ENCODE measurements at places on chromosomes 3 and 15. TPM values are rescaled to one million over a fixed set of nuclear protein-coding genes. Genes with fewer than 3 reads are reported as not detected.

The RARRES1 gene
- total RNA-seq: not detected

The ADCY5 gene
- total RNA-seq: not detected

The APOD gene
- 0.54 TPM for total RNA-seq

The IL20RB gene
- total RNA-seq: 1.9 TPM

The CFAP44 gene
- total RNA-seq: 0.71 TPM

The TWF2 gene
- total RNA-seq: 139 TPM

The RLBP1 gene
- not detected for total RNA-seq

The ELP6 gene
- total RNA-seq: 43.4 TPM

The TRNT1 gene
- 51.6 TPM for total RNA-seq

The PLCB2 gene
- 91.5 TPM for total RNA-seq

The HGD gene
- total RNA-seq: 0.62 TPM

The TM4SF18 gene
- not detected for total RNA-seq

The TTC21A gene
- 1.6 TPM for total RNA-seq

The PLA2G4E gene
- total RNA-seq: not detected

The ZMYND10 gene
- total RNA-seq: 1.9 TPM

The GSK3B gene
- 26.3 TPM for total RNA-seq

The GASK1A gene
- total RNA-seq: not detected

The SHF gene
- 8.6 TPM for total RNA-seq

The CRABP1 gene
- 1.7 TPM for total RNA-seq

Data from activated naive CD4-positive, alpha-beta T cell treated with anti-CD3 and anti-CD28 coated beads, Interleukin-2, amount 50 U/mL, for 72 hours (primary cell).